ENCODE measurements at places on chromosomes 4 and X.

DNA sequence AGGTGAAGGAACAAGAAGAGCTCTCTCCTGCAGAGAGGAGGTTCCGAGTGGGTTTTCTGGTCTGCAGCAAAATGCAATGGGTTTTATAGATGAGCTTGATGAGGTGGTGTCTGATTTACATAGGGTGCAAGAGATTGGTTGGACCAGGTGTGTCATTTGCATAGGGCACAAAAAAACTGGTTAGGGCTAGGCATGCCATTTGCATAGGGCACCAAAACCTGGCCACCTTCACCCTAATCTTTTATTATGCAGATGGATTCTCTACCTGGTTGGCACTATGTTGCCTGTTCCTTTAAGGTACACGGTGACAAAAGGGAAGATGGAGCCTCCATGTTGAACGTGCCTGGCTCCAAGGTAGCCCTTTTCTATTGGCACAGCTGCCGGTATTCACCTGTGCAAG, 94.5 kb upstream of the PRKX start:
- no peak for DNase-seq

DNA sequence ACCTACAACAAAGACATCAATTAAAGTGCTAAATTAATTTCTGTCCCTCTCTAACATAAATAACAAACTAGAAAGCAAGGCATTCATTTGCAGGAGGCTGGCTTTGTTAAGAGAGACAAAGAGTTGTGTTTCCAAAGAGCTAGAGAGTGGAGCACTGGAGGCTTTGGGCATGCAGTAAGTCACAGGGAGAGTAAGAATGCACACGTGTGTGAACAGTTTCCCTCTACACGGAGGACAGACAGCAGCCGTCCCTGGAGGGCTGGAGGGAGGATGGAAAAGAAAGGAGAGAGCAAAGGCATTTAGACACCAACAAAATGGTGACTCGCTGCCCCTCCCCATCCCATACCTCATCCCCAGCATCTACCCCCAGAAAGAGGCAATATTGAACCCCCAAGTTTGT, 20.4 kb upstream of the DCHS2 start:
- no peak for DNase-seq

DNA sequence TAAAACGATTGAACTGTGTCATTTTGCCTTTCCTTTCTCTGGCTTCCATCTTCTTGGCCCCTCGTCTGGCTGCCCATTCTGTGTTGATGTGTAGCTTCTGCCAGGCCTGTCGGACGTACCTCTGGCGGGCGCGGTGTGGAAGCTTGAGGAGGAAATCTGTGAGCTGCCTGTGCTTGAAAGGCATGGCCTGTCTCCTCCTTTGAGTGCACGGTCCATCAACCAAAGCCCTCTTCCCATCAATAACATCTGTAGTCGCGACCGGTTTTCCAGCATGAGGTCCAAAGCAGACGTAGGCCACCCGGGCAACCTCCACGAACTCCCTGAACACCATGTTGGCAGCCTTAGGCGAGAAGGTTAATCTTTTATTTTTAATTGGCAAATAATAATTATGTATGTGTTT, 202.7 kb downstream of the CRLF2 start:
- no peak for DNase-seq

DNA sequence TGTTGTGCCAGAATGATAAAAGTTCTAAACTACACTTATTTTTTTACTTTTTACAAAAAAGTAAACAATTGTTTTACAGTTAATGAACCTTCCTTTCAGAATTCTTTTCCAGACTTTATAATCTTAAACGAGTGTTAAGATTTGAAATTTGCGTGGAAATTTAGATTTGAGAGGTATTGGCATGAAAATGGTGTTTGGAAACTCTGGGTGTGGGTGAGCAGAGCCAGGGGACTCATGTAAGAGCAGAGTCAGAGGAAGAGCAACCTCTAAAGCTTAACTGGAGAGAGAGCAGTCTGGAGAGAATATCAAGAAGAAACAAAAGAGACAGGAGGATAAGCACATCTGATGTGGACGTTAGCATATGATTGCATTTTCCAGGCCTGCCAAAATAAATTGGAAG, 48.2 kb downstream of the MMRN1 start:
- DNase-seq = no peak

- DNase-seq = no peak
These were observed 32.9 kb downstream of the CHM start for GRCh38 chrX:86014421-86014820.

DNA sequence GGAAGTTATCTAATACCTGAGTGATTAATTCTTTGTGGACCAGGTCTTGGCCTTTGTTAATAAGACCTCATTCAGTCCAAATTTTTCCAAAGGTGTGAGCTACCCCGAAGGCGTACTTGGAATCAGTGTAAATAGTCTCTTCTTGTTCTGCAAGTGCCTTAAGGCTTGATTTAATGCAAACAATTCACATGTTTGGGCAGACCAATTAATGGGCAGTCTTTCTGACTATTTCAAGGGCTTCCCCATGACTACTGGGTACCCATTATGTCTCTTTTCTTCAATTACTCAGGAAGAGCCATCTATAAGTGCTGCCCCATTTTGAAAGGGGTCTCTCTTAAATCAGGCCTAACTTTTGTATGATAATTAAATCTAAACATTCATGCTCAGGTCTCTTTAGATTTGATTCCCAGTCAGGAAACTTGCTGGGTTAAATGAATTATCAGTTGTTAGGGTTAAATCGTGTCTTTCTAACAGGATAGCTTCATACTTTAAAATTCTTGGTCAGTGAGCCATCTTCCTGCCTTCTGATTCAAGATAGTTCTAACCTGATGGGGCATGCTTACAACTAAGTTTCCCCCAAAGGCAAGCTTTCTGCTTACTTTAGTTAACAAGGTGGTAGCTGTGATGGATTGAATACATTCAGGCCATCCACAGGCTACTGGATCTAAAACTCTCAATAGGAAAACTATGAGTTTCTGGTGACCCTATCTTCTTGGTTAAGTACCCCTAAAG, 179.6 kb downstream of the CCNG2 start:
- no peak for DNase-seq

GRCh38 chr4:85784947-85785346, 310.0 kb downstream of the ARHGAP24 start:
- no peak for DNase-seq

DNA sequence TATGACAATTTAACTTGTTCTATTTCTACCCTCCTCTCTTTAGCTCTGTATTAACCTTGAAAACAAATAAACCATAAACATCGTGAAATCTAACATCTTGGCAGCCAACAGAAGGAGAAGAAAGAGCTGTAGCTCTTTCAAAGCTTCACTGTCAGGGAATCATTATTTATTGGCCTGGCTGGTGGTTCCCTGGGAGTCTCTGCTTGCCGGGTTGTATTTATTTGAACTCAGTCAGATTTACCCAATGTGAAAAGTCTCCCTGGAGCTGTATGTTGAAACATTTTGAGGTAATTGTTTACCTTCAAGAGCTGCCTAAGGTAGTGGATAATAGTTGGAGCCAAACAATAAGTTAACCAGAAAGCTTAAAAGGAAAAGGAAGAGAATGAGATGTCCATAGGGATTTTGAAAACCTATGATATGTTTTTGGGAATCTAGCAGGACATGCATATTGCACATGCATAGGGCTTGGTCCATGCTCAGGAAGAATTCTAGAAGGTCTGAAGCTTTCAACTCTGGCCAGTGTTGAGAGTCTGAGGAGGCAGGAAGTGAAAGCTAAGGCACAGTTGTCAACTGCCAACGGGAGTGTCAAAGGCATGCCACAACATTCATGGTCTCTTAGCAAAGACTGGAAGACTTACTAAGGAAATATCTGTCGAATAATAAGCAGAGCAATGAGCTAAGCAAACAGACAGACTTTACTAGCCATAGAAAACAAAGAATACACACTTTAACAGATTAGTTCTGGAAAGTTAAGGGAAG, 621.6 kb downstream of the PCDH7 start:
- DNase-seq = no peak

DNA sequence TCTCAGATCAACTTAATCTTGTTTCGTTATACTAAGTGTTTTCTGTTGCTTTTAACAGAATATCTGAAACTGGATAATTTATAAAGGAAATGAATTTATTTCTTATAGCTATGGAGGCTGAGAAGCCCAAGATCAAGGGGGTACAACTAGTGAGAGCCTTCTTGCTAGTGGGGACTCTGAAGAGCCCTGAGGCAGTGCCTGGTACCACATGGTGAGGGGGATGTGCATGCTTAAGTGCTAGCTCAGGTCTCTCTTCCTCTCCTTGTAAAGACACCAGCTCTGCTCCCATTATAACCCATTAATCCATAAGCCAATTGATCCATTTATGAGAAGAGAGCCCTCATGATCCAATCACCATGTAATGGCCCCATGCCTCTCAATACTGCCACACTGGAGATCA, 17.9 kb downstream of the COX18 start:
- DNase-seq = no peak

GRCh38 chr4:6527259-6527658, 47.7 kb upstream of the MAN2B2 start:
- DNase-seq = no peak

DNA sequence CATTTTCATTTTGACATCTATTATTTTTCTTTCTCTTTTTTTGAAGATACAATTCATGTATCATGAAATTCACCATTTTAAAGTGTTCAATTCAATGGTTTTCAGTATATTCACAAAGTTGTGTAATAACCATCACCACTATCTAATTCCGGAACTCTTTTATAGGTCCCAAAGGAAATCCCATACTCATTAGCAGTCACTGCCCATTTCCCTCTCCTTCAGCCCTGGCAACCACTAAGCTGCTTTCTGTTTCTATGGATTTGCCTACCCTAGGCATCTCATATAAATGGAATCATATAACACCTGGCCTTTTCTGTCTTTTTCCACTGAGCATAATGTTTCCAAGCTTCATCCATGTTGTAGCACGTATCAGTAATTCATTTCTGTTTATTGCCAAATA, 3.2 kb upstream of the FGF2 start:
- no peak for DNase-seq

GRCh38 chrX:49246541-49246940, 11.3 kb downstream of the CCDC22 start:
- DNase-seq = no peak

DNA sequence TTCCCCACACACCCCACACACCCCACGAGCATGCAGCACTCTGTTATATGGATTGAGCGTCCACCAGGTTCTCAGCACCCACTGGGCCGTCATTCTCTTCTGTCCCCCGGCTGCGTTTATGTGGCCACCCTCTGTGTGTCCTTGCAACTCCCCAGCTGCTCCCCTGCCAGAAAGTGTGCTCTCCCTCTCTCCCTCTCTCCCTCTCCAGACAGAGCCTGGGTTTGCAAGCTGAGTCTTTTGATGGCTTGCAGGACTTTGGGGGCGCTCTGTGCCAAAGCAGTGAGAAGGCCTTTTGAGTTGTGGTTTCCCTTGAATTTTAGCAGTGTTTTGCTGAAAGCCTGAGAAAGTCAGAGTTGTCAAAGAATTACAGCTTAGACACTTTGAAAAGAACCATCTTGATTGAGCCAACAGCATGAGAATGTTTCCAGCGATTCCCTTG, 173.5 kb downstream of the DCLK2 start:
- DNase-seq = no peak

- no peak for DNase-seq
These were observed 48.0 kb downstream of the SLC25A5 start for GRCh38 chrX:119516157-119516702.

GRCh38 chr4:126794363-126794762, 838.4 kb upstream of the INTU start:
- DNase-seq = no peak

GRCh38 chr4:85722807-85723206, 247.9 kb downstream of the ARHGAP24 start:
- no peak for DNase-seq

DNA sequence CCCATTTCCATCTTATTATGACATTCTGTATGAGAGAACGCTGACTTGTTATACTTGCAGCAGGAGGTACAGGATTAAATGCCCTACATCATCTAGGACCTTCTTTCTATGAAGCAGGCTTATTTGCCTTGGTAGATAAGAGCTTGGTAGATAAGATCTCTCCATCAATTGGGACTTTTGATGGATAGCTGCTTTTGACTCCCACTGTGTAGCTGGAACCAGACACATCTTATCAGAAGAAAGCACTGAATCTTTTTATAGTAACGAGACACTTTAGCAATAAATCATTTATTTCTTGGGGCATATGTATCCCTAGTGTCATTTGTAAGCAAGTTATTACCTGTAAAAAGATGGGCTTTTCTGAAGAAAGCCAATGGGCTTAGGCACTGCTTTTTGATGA, 613.9 kb downstream of the TECRL start:
- DNase-seq = no peak

- DNase-seq = no peak
These were observed 4.9 kb upstream of the ODAM start for GRCh38 chr4:70190579-70190978.

GRCh38 chr4:8001564-8002355, 62.1 kb upstream of the AFAP1 start:
- no peak for DNase-seq

GRCh38 chr4:36870121-36870520, 374.4 kb upstream of the NWD2 start:
- no peak for DNase-seq

DNA sequence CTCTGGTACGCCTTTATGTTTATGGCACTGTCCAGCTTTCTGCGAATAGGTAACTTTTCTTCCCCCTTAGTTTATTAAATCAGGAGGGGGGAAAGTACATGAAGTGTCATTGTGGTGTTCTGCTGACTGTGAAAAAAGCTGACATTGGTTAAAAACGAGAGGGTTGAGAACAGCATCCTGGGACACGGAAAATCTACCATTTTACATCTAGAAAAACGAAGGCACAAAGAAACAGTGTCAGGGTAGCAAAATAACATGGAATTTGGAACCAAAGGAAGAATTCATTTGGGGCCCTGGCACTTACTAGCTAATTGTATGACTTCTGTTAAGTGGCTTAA, 1.2 kb upstream of the AMOT start:
- no peak for DNase-seq

DNA sequence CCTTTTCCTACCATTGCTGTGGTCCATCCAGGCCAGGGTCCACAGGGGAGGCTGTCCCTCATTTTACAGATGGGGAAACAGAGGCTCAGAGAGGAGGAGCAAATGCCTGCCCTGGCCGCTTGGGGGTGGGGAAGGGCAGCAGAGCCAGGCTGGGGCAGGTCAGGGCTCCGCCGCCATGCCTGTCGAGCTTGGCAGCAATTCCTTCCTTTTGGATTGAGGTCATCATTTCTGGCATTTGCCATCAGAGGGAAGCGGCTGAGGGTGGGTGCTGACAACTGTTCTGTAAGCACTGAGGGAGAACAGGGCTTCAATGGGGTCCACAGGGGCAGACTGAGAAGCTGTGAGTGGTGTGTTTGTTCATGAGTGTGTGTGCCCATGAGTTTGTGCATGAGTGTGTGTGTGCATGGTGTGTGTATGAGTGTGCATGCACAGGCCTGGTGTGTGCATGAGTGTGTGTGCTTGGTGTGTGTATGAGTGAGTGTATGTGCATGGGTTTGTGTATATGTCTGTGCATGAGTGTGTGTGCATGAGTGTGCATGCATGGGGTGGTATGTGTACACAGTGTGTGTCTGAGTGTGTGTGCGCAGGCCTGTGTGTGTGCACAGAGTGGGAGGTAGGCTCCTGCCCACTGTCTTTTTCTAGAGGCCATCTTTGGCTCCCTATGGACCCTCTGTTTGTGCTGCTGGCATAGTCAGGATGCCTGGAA, 115.2 kb downstream of the SORCS2 start:
- no peak for DNase-seq

GRCh38 chr4:1900087-1900433, 28.9 kb downstream of the NSD2 start:
- no peak for DNase-seq

- DNase-seq = no peak
These were observed 222.4 kb downstream of the SHROOM3 start for GRCh38 chr4:76657443-76657842.
